A673 (cell line): ENCODE measurements at places on chromosomes 6 and 20.

- no peak for DNase-seq
Measured at GRCh38 chr6:3535776-3536435, 79.1 kb upstream of the SLC22A23 start.

GRCh38 chr6:83370567-83370966 is 60.3 kb downstream of the ME1 start:
- peak; percentile 71 for DNase-seq

DNA sequence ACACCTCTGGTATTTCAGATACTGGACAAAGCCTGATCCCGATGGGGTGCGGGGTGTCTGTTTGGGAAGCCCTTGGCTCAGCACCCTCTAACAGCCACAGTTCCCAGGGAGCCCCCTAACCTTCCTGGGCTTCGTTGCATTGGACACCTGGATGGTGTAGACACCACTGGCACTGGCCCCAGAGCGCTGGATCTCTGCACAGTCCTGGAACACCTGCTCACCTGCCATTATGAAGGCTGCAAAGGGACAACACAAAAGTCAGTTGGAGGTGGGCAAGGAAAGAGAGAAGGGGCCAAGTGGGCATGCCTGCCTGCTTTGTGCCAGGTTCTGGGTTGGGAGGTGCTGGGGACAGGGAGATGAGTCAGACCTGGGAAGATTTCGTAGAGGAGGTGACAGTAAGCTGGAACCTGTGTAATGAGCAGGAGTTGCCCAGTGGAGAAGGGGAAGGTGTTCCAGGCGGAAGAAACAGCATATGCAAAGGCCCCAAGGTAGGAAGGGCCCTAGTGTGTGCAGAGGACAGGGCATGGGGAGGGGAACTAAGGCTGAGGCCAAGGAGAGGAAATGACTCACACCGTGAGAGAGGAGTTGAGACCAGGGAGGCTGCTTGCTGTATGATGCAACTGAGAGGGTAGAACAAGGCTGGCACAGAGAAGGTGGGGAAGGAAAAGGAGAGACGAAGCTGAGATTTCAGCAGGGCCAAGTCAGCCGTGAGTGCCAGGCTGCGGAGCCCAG is 34.9 kb downstream of the ANGPT4 start:
- DNase-seq, result peak; percentile 25

DNA sequence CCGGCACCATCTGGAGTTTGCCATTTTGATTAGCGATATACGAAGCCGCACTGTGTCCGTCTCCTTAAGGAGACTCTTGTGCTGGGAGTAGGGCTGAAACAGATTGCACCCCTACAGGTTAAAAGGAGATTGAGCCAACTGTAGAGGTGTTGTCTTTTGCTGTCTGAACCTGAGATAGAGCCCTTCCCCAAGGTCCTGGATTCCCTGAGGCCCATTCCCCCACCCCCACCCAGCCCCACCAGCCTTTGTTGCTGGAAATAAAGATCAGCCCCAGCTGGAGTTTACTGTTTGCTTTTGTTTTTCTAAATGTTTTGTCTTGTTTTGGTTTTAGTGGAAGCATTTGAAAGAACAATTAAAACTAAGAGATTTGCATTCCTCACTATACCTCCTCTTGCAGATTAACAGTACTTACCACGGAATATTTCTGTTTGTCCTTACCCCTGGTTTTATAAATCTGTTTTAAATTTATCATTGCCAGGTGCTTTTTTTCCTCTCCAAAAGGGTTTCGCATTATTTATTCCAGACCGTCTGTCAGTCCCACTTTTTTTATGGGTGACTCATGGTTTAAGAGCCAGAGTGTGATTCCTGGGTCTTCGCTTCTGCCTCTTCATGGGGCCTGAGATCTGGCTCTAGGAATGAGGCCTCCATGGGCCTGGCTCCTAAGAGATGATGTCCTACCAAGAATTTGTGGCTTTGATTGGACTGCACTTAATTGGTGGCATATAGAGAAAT is 169.2 kb downstream of the DTNBP1 start:
- DNase-seq, result no peak

DNA sequence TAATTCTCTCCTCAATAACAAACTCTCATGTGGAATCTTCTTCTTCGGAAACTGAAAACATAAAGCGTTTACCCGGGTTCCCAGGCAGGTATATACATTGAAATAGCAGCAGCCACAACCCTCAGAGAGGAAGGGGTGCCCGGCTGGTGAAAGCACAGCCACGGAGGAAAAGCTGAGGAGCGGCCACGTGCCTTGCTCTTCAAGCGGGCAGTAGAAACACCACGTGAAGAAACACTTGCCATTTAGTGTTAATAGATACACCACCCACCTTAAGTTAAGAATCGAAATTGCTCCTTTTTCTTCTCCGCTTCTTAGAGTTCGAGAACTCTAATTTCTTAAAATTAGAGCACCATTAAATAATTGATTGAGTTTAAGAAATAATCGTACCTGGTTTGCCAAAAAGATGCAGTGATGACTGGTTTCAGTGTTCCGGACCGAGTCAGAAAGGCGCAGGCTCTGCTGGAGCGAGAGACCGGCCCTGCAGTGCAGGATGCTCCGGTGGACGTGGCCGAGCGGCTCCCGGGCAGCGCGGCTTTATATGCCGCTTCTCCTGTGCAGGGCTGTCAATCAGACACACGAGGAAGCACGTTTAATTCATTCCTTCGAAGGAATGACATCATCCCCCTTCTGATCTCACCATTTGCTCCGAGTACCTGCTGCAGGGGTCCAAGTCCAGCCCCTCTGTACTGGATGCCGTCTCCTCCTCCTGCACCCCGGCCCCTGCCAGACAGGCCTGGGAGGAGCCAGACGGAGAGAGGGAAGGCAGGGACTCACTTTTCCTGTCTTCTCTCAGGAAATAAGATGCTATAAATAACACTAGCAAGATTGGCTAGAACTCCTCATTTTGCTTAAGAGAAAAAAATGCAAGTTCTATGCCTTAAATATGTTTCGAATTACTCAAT is at the start of gene THBS2:
TSS of gene THBS2 (minus strand) at position 510 of the 902 bp plus-strand sequence. CDS start 3,062 bp downstream, outside the sequence.
- DNase-seq, result no peak
